ENCODE measurements at places on chromosomes 4 and X. TPM values are rescaled to one million over a fixed set of nuclear protein-coding genes. Genes with fewer than 3 reads are reported as not detected.

The SSX4 gene
- not detected for total RNA-seq

The TLR6 gene
- total RNA-seq: 5.4 TPM

The PFKFB1 gene
- total RNA-seq: not detected

The TCEAL2 gene
- not detected for total RNA-seq

The MCF2 gene
- not detected for total RNA-seq
